ENCODE measurements at places on chromosomes 7 and 10.
A peak's percentile ranks its signal among the peaks of the same experiment; 100 is the strongest.

DNA sequence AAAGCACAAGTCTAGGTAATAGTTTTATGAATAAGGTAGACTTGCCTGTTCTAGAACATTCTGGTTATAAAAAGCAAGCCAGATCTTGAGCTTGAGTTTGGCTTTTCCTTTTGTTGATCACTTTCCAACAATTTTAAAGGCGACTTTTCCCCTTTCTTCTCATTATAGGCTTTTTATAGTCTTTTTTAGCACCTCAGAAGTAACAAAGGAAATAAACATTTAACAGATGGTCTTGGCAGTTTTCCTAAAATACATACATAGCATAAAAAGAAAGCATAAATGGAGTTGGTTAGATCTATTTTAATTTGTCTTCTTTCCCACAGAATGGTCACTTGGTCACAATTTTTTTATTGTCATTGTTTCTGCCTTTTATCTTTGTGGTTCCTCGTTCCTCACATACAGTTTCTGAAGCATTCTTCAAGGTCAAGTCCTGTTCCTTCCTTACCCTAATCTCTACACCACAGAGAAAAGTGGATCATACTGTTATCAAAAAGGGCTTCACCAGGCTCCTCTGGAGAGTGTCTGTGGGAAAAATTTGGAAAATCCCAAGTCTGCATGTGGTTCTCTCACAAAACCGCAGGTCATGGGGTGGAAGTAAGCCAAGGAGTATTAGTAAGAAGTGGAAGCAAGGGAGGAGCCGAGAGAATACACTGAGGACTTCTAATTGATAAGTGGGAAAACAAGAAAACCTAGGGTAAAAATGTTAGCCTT, 31.3 kb downstream of the THNSL1 start:
- DNase-seq, result no peak

- no peak for DNase-seq
These were observed 141.7 kb downstream of the AUTS2 start for GRCh38 chr7:69739931-69740431.

DNA sequence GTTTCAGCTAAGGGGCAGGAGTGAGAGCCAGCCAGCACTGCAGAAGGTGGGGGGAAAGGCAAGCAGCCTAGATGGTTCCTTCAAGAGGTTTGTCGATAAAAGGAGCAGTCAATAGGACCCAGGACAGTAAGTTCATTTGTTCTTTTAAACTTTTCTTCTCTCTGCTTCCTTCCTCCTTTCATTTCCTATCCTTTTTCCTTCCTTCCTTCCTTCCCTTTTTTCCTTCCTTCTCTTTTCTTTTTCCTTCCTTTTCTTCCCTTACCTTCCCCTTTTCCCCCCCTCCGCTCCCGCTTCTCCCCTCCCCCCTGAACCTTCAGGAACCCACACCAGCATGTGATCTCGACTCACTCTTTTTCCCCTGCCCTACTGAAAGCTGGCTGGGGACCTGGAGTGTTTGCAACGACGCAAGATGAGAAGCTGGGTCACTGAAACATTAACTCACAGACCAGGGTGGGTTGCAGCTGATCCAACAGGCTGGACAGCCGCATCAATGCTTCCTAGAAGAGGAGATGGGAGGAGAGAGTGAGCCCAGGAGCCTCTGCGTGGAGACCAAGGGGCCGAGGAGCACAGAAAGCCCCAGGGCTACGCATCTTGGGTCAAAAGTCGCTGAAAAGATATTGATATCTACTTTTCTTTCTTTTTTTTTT, 103.4 kb upstream of the SDK1 start:
- DNase-seq, result no peak

GRCh38 chr7:963236-964078, 9.0 kb upstream of the ADAP1 start:
- DNase-seq, result no peak

DNA sequence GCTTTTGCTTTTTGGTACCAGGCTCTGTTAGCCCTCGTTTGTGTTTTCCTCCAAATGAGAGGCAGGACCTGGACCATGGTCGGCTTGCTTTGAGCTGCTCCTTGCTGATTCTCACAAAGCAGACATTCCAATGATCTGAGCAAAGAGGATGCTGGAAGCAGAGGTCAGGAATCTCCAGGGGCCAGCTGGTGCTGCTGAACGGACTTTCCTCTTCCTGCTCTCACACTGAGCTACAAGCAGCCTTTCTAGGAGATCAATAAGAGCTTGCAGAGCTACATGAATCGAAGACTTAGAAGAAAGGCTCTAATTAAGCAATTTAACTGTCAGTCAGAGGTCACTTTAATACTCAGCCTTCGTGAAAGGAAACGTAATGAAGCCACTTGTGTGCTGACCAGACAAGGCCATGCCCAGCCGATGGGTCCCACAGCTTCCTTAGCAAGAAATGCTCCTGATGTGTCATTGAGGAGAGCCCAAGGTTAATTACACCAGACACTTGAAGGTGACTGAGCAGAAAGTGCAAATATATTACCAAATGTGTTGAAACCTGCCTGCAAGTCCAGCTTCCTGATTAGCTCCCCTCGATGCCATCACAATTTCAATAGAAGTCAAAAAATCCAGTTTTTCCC, 151.3 kb upstream of the RSU1 start:
- no peak for DNase-seq

DNA sequence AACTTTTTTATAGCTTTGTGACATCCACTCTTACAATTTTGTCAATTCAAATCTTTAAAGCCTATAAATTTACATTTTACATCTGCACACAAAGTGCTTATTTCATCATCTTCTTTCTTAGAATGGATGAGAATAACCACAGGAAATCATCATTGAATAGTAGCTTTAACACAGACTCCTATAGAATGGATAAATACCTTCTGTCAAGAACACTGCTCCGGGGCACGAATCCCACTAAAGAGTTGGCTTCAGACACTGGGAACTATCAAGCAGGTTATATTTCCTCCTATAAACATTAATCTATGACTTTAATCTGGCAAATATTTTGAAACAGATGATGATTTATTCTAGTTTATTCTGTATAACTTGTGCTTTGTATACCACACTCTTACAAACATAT, 269.7 kb upstream of the TPK1 start:
- no peak for DNase-seq

DNA sequence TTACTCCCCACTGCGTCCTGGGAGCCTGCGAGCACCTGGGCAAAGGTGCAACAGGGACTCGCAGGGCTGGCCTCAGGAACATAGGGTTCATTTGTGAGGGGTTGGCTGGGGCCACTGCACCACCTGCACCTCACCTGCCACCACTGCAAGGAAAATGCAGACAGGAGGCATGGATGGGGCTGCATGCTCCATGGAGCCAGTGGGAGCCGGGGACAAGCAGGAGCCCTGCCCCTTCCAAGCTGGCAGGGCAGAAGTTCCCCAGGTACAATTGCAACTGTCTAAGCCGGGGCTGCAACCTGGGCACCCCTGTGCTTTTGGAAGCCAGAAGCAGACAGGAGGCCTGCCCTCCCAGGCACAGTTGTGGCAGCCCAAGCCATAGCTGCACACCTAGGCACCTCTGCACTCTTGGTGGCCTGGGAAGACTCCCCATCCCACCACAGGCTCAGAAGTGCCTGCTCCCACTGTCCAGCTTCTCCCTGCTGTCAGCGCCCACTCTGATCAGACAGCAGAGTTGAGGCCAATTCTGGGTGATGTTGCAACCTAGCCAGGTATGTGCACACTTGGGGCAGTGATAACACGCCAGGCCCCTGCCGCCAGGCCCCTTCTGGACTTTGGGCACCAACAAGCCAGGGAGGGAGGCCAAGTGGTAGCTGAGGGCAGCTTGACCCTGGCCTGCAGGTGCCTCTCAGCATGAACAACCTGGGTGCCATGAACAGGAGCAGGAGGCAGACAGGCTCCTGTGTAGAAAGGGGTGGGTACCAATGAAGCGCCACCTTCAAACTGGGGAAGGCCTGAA, 58.2 kb downstream of the TMEM106B start:
- DNase-seq, result no peak

GRCh38 chr10:73979141-73979808, 18.6 kb upstream of the VCL start:
- no peak for DNase-seq

- no peak for DNase-seq
These were observed 28.1 kb downstream of the COL13A1 start for GRCh38 chr10:69829775-69830174.

GRCh38 chr7:28258240-28258639, 77.6 kb upstream of the JAZF1 start:
- DNase-seq, result no peak

- DNase-seq, result no peak
These were observed 135.7 kb upstream of the CAV2 start for GRCh38 chr7:116363637-116364432.

DNA sequence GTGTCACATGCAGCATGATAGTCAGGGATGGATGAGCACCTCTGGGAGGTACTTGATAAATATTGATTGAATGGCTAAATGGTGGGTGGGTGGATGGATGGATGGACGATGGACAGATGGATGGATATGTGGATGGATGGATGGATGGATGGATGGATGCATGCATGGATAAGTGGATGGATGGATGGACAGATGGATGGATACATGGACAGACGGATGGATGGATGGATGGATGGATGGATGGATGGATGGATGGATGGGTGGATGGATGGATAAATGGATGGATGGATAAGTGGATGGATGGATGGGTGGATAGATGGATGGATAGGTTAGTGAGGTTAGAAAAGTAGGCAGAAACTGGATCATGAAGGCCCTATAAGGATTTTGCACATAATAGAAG, 37.4 kb downstream of the PTPRE start:
- DNase-seq, result no peak

DNA sequence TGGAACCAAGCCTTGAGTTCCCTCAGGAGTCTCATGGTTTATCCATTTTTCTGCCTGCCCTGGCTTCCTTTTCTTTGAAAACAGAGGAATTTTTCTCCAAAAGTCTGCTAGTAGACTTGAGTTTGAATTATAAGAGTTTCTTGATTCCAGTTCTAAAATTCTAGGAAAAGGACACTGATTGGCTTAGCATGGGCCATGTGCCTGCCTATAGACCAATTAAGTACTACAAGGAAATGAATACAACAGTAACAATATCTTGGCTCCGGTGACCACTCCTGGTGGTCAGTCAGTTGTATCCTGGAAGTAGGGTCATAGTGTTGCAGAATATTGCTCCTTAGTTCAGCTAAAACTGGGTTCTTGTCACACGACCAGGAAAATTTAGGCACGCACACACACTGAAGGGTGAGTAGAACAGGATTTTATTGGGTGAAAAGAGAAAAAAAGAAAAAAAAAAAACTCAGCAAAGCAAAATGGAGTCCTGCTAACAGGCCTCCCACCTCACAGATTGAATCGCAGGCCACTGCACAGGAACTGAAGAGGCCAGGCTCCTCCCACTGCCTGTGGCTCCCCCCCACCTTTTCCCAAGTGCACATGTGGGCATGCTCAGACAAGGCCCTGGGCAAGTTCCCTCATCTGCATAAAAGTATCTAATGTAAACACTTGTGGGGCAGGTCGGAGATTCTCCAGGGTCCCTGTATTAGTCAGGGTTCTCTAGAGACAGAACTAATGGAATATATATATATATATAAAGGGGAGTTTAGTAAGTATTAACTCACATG, 155.1 kb downstream of the LYZL1 start:
- no peak for DNase-seq

- peak; percentile 96 for DNase-seq
These were observed at the start of gene KLHDC10 for GRCh38 chr7:130069978-130070860. Gene KLHDC10, plus strand, starts transcription at chr7:130070534. Its CDS starts 110 bp downstream, at chr7:130070644.

DNA sequence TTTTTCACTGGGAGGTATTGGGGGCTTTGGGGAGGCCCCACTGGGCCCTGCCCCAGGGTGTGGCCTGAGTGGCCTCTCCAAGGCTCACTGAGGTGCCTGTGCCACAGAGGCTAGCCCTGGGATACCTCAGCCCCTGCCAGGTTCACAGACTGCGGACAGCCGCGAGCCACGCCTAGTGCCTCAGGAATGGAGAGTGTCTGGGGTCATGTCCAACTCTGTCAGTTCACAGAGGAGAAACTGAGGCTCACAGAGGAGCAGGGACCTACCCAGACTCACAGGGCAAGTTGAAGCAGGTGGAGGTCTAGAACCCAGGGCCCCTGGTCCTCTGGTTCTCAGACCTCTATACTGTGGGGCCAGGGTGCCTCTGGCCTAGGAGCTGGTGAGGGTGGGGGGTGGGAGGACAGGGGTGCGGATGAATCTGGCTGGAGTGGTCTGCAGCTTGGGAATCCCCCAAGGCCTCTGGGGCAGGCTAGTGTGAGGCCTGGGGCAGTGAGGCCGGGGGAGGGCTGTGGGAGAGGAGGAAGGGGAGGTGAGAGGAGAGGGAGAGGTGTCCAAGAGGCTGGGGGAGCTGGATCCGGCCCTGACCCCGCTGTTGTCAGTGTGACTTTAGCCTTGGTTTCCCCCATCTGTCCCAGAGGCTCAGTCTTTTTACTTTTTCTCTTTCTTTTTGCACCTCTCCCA, 20.0 kb downstream of the NEURL1 start:
- no peak for DNase-seq

DNA sequence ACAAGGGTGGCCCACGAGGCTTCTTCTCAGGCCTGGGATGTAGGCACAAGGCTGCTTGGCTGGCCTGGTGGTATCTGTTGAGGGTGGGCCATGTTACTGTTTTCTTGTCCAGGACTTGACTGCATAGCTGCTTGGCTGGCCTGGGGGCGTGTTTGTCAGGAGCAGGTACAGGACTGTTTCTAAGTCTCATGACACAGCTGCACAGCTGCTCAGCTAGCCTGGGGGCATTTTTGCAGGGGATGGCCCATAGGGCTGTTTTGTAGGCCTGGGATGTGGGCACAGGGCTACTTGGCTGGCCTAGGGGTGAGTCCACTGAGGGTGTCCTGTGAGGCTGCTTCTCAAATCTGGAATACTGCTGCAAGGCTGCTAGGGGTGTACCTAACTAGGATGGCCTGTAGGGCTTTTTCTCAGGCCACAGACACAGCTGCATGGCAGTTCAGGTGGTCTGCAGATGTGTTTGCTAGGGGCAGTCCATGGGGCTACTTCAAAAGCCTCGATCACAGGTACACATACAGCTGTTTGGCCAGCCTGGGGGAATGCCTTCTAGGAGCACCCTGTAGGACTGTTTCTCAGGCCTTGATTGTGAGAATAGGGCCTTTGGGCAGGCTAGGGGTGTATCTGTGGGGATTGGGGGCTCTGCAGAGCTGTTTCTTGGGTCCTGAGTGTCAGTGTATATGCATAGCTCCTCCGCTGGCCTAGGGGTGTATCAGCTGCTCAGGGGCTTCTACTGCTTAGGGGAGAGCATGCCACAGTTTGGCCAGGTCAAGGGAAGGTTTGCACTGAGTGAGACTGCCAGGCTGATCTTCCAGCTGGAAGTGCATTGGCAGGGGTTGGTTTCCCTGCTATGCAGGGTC, 26.6 kb upstream of the PLA2G12B start:
- no peak for DNase-seq

- no peak for DNase-seq
These were observed 103.9 kb downstream of the PLCE1 start for GRCh38 chr10:94097656-94098055.

GRCh38 chr7:132475037-132475668, 101.1 kb downstream of the PLXNA4 start:
- no peak for DNase-seq

DNA sequence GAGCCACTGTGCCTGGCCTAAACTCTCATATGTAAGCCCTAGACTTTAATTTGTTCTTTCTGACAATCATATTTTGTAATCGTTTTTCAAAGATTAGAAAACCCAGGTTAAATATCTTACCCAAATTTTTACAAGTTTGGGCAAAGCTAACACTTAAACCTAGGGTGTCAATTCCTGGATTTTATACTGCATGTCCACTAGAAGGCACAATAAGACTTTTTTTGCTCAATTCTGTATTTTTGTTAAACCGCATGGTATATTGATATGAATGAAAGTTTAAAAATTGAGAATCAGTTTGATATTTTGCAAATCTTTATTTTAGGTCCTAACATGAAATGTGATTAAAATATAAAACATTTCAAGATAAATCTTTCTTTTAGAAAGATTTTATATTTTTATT, 29.3 kb downstream of the DYNC2I1 start:
- no peak for DNase-seq
